Astrocyte of the hippocampus (primary cell): ENCODE measurements at places on chromosomes 7 and 10.

DNA sequence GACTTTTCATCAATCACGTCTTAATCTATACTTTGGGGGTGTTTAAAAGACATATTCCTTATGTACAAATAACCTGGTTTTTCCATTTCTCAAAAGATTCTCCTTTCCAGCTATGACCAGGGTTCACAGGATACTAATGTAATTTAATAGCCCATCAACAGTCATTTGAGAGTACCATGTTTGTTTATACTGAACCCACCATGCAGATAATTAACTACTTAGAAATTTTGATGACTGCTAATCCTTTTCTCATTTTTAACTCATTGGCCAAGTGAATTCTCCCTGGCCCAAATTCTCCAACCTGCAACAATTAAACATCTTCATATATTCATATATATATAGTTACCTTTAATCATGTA lies 28.8 kb upstream of the KMT2E start:
- no peak for DNase-seq

DNA sequence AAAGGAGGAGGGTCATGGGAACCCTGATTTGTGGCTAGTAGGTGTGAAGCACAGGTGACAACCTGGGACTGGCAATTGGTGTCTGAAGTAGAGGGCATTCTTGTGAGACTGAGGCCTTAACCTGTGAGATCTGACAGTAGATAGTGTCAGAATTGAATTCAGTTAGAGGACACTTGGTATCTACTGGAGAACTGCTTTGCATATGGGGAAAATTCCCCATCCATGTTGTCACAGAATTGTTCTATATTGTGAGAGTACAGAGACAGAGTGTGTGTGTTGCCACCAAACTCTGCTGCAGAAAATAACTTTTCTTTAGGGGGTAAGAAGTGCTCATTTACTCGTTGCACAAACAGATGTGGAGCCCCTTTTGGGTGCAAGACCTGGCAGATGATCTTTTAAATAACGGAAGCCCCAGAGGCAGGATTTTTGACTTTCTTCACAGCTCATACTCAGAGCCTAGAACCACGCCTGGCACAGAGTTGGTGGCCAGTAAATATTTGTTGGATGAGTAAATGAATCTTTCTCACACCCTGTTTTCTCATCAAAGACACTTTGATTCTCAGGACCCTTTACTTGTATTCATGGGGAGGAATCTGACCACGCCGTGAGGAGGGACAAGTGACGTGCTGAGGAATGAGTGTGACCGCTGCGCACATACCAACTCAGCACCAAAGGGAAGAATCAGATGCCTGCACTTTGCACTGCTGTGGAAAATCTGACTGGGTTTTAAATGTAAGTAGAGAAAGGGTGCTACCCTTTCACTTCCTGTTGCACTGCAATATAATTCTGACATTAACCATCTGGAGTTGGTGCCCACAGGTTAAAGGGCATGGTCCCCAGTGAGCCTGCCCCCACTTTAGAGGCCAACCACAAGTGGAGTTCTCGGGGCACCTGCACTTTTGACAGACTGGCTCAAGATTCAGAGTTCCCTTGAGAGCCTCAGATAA lies 39.2 kb upstream of the SDHAF3 start:
- no peak for DNase-seq

DNA sequence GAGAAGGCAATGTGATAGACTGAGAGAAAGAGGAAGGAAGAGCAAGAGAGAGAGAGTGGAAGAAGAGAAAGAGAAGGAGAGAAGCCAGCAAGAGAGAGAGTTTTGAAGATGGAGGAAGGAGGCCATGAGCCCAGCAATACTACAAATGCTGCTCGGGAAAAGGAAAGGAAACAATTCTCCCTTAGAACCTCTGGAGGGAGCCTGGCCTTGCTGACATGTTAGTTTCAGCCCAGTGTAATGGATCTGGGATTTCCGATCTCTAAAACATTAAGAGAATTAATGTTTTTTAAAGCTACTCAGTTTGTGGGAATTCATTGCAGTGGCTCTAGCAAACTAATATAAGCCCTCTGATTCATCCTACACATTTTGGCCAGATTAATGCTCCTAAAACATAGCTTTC lies 206.8 kb upstream of the MTPN start:
- peak; percentile 6 for DNase-seq

- DNase-seq = peak; percentile 61
Measured at GRCh38 chr7:76225379-76225778, 23.7 kb downstream of the SRRM3 start.
